ENCODE measurements at places on chromosomes 3 and 15. TPM values are rescaled to one million over a fixed set of nuclear protein-coding genes. Genes with fewer than 3 reads are reported as not detected.

SPRED1 gene
- total RNA-seq: 38.5 TPM

ESYT3 gene
- total RNA-seq: 1.5 TPM

CCR1 gene
- 88.6 TPM for total RNA-seq

CILP gene
- 116 TPM for total RNA-seq

NR1I2 gene
- total RNA-seq: not detected

GRIP2 gene
- total RNA-seq: 0.84 TPM

SMCO1 gene
- not detected for total RNA-seq

PGBD4 gene
- total RNA-seq: 0.84 TPM
